ENCODE measurements at places on chromosomes 3 and 15.

DNA sequence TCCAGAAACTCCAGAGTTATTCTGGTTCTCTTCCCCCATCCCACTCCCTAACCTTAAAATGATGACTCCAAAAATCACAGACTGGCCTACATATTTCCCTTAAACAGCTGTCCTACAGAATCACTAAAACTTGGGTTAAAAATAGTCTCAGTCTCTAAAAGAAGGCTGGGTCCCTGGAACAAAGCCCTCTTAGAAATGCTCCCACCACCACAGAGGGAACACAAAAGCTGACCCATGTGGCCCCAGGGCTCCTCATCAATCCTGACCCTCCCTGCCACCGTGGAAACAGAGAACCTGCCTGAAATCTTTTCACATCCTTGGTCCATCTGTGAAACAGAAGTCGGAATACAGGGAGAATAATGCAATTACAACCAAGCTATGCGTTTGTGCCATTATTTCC, 55.7 kb upstream of the DCLK3 start:
- no peak for DNase-seq

DNA sequence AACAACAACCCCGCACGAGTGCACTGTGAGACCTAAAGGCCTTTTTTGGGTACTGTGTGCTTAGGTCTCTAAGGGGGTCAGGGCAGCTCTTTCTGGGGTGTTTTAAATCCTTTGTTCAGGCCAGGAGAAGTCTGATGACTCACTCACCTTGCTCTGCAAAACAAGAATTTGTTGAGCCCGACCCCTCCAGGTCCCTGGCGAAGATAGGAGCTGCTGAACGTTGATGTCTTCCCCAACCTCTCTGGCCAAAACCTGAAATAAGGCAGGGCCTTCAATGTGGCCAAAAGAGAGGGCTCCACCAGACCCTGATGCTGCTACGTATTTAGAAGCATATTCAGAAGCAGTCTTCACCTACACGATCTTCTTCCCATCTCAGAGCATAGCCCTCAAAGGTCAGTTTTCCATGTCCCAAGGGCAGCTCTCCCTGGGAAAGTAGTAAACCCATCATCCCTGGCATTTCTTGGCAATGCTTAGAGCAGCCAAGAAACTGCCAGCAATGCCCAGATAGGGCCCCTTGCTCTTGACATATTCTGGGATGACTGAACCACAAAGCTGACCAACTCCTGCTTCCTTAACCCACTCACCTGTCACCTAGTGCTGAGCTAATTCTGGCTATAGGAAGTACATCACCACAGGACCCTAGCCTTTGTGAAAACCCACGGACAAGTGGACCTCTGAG, 27.1 kb downstream of the CCDC13 start:
- no peak for DNase-seq

DNA sequence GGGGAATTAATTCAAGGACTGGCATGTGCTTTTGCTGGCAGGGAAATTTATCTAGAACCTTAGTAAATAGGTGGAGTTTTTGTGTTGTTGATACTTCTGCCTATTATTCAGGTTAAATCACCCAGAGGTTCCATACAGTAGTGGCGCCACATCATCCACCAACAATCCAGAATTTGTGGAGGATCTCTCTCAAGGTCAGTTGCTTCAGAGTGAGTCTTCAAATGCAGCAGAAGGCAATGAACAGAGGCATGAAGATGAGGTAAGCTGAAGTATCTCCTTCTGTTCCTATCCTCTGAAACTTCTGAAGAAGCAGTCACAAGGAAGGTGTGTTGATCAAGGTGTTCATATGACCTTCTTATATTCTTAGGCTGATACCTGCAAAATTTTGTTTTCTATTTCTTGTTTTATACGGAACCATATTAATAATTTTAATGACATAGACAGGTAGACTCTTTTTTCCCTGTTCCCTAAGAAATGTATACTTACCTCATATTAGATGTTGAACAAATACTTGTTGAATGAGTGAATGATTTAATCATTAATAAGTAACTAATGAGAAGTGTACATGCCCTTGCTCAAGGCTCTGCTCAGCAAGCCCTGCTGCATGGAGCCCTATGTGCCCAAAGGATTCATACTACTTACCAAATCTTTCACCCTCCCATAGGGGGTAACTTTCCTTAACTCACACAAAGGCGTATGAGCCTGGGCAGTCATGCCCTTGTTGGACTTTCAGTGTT, 43.6 kb downstream of the HMG20A start:
- no peak for DNase-seq

DNA sequence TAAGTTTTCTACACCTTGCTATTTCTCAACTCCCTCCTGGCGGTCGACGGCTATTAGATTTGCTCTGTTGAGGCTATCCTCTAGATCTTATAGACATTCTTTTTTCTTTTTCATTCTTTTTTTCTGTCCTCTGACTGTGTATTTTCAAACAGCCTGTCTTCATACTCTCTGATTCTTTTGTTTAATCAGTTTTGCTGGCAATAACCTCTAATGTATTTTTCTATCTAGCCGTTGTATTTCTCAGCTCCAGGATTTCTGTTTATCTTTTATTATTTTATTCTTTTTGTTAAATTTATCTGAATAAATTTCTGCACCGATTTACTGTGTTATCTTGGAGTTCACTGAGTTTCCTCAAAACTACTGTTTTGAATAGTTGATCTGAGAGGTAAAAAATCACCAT, 31.5 kb downstream of the NLGN1 start:
- no peak for DNase-seq

DNA sequence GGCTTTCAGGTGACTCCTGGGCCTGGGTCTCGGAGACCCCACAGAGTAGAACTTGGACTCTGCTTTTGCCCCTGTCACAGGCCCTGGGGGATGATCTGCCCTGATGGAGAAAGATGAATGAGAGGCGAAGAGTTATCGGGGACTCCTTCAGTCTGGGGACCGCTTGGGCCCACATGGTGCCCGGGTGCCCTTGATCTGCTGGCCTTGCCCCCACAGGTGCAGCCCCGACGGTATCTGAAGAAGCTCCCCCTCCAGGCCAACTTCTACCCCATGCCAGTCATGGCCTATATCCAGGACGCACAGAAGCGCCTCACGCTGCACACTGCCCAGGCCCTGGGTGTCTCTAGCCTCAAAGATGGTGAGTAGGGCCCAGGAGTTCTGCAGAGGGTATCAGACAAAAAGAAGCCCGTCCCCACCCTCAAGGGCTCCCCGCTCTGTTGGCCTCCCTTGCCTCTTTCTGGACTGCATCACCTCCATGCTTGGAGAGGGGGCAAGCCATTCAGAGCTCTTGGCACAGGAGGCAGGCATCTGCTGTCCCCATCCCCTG, 10.4 kb downstream of the MAN2A2 start:
- no peak for DNase-seq

GRCh38 chr3:187954873-187955586, 198.9 kb upstream of the LPP start:
- DNase-seq: peak; percentile 67

DNA sequence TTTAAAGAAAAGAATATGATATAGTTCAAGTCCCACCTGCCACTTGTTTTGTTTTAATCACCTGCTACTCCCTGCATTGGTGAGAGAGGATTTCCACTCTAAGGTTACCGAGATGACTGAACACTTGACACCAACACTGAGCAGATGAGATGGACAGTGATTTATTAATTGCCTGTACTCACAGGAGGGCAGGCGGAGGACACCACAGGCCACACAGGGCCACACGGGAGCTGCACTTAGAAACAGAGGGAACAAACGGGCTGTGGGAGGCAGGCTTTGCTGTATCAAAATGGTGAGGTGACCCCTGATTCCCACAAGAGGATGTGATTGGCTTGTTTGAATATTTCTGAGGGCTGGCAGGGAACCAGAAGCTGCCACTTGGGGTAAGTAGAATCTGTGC, 10.8 kb downstream of the MINAR1 start:
- DNase-seq: no peak

DNA sequence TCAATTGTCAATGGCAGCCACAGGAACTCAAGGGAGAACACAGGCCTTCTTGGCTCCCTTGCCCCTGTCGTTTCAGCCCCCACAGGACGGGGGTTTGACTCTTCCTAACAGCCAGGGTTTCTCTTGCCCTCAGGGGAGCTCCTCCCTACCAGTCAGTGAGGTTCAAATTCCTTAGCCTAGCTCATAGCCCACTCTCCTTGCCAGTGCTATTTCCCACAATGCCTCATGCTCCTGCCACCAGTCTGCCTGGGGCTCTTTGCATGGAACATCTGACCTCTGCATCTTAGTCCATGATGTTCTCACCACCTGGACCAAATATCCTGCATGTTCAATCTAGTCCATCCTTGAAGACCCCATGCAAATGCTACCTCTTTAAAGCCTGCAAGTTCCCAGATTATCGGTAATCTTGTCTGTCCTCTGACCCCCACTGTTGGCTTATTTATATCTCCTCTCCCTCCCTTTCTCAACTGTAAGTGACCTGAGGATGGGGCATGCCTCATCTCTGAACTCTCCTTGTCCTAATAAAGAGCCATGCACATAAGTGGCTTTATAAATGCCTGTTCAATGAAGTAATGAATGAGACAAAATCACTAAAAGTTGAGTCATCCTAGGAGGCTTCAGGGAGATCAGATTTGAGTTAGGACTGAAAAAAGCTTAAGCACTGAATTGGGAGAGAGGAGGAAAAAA, 78.0 kb downstream of the MYO1E start:
- DNase-seq: peak; percentile 70

Data from amniotic stem cell (primary cell).